ENCODE measurements at places on chromosomes 5 and 9.

DNA sequence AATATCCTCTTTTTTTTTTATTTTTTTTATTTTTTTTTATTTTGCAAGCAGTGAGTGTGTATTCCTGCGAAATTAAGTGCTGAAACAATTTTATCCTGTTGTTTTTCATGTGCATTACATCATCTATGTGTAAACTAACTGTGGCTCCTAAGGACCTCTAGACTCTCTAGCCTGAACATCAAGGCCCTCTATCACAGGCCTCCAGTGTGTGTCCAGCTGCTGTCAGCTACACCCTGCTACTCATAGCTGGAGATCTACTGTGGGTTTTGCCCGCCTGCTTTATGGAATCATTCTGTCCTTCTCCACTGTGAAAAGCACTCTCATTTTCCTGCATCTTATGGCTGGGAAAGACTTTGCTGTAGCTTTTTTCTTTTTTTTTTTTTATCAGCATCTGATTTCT is 157.8 kb downstream of the KCTD16 start:
- no peak for DNase-seq

- DNase-seq: no peak
These were observed 3.5 kb downstream of the LAMC3 start for GRCh38 chr9:131012396-131012917.

DNA sequence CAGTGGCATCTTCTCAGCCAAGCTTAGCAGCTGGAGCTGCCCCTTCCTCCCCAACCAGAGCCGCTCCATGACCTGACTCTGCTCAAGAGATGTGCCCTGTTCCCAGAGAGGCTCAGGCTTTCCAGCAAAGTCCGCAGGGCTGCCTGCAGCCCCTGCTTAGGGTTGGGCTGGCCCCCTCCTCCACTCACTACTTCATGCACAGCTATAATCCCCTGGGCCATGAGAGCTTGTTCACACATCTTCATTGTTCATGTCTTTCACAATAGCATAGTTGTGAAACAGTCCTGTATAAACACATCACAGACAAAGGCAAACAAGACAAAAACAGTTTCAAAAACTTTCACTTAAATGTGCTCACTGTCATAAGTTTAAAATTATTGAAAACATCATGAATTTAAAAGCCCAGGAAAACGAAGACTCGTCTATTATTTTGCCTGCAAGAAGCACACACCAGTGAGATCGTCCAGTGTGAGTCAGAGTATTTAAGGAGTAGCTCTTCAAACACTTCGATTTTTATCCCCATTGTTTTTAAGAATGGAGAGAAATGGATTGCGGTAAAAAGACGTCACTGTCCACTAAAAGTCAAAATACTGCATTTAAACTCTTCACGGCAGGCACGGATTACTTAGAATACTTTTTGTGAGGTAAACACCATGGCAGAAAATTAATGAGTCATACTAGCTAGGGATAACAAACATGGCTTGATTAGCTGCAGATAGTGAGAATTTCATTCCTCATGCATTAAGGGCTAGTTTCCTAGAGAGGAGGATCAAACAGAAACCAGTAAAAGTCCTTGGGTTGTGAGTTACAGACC is 40.7 kb upstream of the S1PR3 start:
- no peak for DNase-seq

GRCh38 chr5:320524-321229 is 837 bp upstream of the AHRR start:
- DNase-seq: no peak

GRCh38 chr5:15564523-15564922 is 64.5 kb downstream of the FBXL7 start:
- DNase-seq: no peak

DNA sequence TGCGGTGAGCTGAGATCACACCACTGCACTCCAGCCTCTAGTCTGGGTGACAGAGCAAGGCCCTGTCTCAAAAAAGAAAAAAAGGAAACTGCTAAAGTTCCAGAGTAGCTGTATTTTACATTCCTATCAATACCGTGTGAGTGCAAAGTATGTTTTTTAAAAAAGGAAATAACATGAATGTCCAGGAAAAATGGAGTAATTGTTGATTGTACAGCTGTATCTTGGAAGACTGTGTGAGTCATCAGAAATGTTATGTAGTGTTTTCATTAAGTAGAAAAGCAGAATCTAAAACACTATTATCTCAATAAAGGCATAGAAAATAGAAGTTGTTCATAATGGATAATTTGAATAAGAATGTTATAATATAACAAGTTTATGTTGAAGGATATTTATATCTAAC is 53.9 kb downstream of the ZCCHC7 start:
- DNase-seq: no peak

DNA sequence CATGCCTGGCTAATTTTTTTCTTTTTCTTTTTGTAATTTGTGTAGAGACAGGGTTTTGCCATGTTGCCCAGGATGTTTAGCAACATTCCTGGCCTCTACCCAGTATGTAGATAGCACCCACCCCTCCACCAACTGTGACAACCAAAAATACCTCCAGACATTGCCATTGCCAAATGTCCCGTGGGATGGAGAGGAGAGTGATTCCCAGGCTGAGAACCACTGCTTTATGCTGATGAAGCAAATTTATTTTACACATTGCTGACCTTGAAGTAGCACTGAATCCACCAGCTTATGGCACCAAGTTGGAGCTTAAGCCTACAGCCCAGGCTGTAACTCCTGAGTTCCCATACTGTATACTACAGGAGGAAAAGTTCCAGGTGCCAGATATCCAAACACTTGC is 58.5 kb downstream of the GGTA1 start:
- no peak for DNase-seq

DNA sequence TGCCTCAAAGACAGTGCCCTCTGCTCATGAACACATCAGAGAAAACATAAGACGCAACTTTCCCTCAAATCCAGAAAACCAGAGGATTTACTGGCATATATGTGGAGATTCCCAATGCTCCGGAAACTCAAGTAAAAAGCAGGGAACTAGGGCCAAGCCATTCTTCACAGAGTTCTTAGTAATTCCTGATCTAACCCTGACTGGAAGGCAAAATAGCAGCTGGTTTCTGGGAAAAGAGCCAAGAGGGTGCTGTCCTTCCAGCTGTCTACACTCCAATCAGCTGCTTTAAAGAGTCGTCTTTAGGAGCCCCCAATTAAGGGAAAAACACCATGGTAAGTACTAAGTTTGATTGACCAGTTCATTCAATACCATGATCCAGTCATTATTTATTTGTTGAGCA is 49.6 kb downstream of the GNA14 start:
- DNase-seq: no peak

- no peak for DNase-seq
These were observed 279.7 kb downstream of the GADD45G start for GRCh38 chr9:89884356-89885083.
